ENCODE measurements at places on chromosomes 2 and 18.

GRCh38 chr18:63505566-63506335 lies 29.0 kb downstream of the SERPINB5 start:
- peak; percentile 9 for DNase-seq

DNA sequence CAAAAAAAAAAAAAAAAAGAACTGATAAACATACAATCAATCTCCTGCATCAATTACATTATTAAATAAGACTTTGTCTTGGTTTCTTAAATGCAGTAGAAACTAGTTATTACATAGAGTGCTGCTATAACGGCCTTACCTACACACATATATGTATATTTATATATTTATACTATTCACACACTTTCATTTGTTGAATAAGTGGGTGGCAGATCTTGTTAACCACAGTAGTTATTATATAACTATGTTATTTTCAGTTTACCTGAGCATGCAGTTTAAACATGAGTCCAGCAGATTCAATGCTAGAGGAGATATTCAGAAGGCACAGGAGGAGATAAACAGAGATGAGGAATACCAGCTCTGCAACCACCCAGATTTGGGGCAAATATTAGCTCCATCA lies 81.5 kb upstream of the CD226 start:
- DNase-seq: no peak

DNA sequence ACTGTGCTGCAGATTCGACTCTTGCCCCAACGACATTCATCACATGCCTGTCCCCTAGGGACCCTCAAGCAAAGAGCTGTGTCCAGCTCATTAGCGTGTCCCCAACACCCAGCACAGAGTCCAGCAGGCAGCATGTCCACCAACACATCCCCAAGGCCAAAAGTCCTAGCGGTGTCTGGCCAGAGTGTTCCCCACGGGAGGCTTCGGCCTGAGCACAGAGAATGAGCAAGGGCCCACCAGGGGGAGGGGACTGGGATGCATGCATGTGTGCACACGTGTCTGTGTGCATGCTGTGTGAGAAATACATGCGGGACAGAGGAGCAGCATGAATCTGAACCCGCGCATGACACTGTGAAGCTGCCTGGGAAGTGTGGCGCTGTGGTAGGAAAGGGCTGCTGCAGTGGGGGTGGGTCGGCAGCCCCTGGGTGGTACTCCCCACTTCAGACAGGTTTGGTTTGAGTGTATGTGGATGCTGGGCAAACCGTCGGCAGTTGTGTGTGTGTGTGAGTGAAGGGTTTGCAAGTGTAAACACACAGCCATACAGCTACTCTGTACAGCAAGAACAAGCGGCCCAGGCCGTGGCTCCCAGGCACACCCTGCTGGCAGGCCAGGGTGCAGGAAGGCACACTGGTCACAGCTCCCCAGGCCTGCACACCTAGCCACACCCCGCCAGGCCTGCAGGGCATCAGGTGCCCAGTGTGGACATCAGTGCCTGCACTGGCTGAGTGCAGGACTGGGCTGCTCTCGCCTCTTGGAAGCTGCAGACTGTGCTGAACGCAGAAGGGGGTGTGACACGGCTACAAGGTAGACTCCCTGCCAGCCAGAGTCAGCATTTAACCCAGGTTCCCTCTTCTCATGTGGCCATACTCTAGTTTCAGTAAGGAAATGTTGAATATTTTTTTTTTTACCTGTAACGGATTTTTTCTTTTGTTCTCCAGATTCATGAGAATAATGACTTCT lies 19.5 kb upstream of the HES6 start:
- no peak for DNase-seq

DNA sequence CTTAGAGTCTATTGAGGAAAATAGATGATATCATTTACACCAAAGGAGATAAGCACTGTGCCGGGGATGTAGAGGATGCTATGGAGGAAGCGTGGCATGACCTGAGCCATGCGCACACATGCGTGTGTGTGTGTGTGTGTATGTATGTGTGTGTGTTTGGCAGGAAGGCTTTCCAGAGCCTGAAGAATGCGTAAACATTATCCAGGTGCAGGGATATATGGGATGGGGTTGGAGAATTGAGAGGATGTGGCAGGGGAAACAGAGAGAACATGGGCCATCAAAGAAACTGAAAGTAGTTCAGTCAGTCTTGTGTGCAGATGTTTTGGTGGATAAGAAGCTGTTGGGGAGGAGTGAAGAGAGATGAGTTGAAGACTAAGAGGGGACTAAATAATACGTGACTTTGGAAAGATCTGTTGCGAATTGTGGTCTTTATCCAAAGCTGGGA lies 9.3 kb upstream of the STAT1 start:
- DNase-seq: peak; percentile 30

DNA sequence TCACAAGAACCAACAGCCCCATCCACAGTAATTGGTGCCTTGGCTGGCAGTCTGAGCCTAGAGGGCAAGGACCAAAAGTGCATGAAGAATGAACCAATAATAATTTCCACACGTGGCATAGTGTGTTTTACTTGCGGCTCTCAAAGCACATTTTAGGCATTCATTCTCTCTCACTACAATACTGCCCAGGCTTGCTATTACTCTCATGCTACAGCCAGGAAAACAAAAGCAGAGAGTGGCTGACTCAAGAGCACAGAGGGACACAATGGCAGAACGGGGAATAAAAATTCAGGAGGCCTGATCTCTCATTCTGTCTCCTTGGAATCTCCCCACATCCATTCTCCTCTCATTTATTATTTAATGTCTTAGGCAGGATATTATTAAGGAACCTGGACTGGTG lies 57.0 kb upstream of the NOL4 start:
- no peak for DNase-seq

- no peak for DNase-seq
Observed at GRCh38 chr2:46656640-46657039, 177.3 kb downstream of the TMEM247 start.

- no peak for DNase-seq
Observed at GRCh38 chr2:86011449-86011941, 94.2 kb downstream of the POLR1A start.

DNA sequence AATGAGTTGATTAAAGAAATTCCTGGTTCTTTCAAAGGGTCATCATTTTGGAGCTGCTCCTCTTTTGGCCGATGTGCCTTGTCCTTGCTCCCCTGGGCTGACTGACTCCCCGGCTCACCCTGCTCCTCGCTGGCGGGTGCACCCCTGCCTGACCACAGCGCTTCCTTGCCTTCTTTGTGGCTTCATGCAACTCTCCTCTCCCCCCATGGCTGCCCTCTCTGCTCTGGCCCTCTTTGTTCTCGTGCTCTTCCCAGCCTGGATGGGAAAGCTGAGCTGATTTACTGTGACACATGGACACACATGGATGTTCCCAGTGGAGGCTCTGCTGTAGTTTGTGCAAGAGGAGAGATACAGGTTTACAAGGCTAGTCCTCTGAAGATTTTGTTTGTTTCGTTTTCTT lies 234.6 kb downstream of the HAUS1 start:
- no peak for DNase-seq

DNA sequence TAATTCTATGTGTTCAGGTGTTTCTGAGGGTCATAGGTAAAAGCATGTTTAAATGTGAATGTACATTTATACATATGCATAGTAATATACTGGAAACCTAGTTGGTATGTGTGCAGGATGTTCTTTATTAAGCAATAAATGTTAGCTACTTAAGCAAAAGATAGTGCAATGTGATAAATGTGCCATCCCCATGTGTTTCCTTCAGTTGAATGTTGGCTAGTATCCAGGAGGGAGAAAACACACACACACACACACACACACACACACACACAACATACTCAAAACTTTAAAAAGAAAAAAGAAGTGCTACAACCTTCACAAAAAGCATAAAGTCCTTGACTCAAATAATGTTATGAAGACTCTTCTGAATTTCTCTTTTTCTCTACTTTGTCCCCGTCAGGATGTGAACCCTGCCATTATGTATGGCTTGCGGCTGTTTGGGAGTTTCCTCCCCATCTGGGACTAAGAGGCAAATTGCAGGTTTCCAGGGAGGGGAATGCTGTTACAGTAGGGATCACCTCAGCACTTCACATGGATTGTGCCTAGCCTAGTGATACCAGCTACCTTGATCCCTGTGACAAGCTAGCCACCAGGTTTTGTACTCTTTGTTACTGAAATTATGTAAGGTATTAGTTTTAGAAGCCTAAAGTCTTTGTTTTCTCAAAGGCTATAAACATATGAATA lies 82.6 kb downstream of the IKZF2 start:
- DNase-seq: no peak

GRCh38 chr2:96088340-96089335 lies 27.7 kb downstream of the ADRA2B start:
- DNase-seq: no peak

GRCh38 chr2:2909086-2910035 lies 468.3 kb downstream of the EIPR1 start:
- no peak for DNase-seq

- no peak for DNase-seq
Observed at GRCh38 chr2:39724828-39725144, 54.3 kb downstream of the THUMPD2 start.

DNA sequence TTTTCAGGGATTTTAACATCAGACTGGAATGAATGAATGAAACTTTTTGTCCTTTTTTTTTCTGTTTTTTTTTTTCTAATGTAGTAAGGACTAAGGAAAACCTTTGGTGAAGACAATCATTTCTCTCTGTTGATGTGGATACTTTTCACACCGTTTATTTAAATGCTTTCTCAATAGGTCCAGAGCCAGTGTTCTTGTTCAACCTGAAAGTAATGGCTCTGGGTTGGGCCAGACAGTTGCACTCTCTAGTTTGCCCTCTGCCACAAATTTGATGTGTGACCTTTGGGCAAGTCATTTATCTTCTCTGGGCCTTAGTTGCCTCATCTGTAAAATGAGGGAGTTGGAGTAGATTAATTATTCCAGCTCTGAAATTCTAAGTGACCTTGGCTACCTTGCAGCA lies 53.4 kb downstream of the SMAD4 start:
- no peak for DNase-seq

- DNase-seq: no peak
Observed at GRCh38 chr18:79533146-79533545, 137.4 kb downstream of the NFATC1 start.
